ENCODE measurements at places on chromosomes 4 and X.

- no peak for DNase-seq
Measured at GRCh38 chr4:98110214-98110613, 33.1 kb downstream of the STPG2 start.

- no peak for DNase-seq
Measured at GRCh38 chr4:2305766-2306501, 44.0 kb upstream of the MXD4 start.

DNA sequence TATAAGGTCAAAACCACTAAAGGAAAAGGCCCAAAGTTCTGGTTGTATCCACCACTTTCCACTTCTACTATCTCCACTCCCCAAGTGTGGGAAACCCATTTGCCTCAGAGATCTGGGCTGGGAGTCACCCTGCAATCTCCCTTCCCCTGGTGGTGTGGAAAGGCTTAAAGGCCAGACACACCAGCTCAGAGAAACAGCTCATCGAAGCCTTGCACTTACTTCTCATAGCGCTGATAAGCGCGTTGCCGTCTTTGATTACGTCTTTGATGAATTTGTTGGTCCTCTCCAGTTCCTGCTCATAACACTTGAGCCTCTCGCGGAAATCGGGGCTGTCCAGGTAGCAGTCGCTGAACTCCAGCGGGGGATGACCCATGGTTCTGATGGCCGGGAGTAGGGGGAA, 647 bp downstream of the OPHN1 start:
- DNase-seq, result no peak

DNA sequence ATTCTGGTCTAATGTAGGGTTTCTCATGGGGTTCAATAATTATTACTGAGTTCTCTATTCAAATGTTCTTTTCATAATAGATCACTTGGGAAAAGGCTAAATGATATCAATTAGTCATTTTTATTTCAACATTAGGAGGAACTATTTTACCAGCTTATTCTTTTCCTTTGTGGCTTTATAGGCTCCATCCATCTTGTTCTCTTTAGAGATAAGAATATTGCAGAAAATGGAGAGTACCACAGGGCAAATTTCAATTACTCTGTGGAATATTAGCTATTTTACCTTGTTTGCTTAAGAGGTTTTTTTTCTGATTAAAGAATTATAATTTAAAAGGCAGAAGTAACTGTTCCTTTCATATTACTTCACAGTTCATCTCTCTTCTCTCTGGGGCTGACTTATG, 55.8 kb downstream of the MAP9 start:
- no peak for DNase-seq

GRCh38 chr4:41600243-41600912, 62.4 kb downstream of the LIMCH1 start:
- DNase-seq, result no peak

DNA sequence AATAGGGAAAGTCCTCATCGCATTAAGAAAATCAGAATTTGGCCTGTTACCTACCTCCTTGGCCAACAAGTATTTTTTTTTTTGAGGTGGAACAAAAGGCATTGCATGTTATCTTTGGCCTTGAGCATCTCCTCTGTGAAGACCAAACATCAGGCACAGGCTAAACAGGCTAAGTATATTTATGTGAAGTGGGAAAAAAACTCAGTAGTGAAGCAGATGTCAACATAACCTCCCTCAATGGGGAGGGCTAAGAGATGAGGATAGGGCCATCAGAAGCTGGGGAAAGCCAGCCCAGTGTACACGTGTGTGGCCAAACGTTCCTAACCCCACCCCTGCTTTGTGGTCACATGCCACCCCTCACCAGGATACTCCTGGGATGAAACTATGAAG, 102.5 kb downstream of the FNIP2 start:
- DNase-seq, result no peak

DNA sequence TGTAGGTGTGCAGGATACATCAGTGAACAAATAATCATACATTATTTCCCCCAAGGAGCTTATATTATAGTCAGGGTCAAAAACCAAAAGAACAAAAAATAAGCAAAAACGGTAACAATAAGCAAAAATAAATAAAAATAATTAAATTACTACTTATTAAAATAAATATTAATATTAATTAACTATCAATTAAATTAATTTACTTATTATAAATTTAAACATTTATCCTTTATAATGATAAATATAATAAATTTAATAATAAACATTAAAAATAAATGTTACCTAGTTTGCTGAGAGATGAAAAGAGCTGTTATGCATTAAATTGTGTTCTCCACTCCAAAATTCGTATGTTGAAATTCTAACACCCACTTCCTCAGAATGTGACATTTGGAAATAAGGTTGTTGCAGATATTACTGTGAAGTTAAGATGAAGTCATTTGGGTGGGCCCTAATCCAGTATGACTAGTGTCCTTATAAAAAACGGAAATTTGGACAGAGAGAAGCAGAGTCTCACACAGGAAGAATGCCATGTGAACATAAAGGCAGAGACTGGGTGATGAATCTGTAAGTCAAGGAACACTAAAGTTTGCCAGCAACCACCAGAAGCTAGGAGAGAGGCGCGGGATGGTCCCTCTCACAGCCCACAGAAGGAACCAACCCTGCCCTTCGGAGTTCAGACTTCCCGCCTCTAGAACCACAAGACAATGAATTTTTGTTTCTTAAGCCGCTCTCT, 67.2 kb upstream of the IBSP start:
- DNase-seq, result no peak

- no peak for DNase-seq
Measured at GRCh38 chr4:134326866-134327265, 125.3 kb upstream of the PABPC4L start.

- no peak for DNase-seq
Measured at GRCh38 chr4:70000711-70001110, 4.9 kb downstream of the STATH start.

- no peak for DNase-seq
Measured at GRCh38 chr4:25875281-25875745, 12.5 kb upstream of the SEL1L3 start.

GRCh38 chr4:185719500-185719858, 92.5 kb downstream of the SORBS2 start:
- DNase-seq, result no peak

DNA sequence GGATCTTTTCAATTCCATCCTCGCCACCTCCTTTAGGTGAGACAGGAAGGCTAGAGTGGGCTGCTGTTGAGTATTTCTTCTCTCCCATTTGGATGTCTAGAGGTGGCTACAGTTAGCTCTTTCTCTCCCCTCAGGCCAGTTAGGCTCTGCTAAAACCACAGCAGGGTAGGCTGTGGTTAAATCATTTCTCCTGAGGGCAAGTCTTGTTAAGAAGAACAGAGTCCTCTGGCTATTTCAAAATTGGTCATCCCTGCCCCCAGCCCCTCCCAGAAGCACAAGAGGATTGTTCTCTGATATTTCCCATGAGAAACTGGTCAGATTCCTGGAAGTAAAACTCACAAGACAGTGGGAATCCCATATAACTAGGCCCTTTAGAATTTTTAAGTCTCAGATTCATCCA, 1359.5 kb downstream of the TECRL start:
- no peak for DNase-seq

DNA sequence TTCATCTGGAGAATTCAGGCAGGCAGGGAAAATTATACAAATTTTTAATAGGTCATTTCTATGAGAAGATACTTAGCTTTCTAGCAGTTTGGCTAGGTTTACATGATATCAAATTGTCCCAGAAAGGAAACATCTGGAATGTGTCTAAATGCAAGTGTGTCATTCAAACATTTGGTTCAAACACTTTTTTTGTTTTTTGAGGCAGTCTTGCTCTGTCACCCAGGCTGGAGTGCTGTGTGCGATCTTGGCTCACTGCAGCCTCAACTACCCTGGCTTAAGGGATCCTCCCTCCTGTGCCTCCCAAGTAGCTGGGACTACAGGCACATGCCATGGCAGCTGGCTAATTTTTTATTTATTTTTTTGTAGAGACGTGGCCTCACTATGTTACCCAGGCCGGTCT, 31.6 kb downstream of the SPARCL1 start:
- DNase-seq, result no peak

- DNase-seq, result no peak
Measured at GRCh38 chrX:675955-676295, 45.3 kb downstream of the SHOX start.

- DNase-seq, result no peak
Measured at GRCh38 chr4:20983763-20984575, 283.7 kb downstream of the PACRGL start.

DNA sequence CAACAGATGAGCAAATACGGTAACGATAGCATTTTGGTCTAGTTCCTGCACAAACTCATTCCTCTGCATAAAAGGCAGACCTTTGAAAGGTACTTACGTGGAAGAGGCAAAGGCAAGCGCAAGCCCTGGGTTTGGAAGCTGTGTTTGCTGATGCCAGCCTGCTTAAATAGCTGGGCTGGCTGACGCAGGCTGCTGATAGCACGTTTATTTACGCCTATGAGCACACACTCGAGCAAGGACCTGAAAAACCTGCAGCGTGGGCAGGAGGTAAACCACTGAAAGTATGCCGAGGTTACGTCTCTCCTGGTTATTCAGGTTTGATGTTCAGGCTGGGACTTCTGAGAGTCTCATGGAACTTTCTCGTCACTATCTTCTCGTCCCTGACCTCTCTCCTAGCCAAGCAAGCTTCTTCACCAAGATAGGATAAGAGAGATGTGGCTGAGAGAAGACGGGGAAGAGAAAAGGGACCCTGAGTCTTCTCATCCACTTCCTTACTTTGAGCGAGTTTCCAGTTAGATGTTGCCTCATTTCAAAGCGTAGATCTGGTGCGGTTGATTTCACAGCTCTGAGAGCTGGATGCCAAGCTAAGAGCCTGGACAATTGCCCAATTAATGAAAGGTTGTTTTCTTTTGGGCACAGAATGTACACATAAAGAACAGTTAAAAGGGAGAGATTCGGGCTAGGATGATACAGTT, at the start of gene HOPX:
HOPX (minus strand) TSS at position 139 of the 695 bp plus-strand sequence. CDS start 23,480 bp downstream, outside the sequence.
- DNase-seq, result no peak

- DNase-seq, result no peak
Measured at GRCh38 chrX:31603411-31604120, 531.7 kb upstream of the FTHL17 start.

GRCh38 chr4:1021386-1022050, 10.1 kb downstream of the FGFRL1 start:
- no peak for DNase-seq

DNA sequence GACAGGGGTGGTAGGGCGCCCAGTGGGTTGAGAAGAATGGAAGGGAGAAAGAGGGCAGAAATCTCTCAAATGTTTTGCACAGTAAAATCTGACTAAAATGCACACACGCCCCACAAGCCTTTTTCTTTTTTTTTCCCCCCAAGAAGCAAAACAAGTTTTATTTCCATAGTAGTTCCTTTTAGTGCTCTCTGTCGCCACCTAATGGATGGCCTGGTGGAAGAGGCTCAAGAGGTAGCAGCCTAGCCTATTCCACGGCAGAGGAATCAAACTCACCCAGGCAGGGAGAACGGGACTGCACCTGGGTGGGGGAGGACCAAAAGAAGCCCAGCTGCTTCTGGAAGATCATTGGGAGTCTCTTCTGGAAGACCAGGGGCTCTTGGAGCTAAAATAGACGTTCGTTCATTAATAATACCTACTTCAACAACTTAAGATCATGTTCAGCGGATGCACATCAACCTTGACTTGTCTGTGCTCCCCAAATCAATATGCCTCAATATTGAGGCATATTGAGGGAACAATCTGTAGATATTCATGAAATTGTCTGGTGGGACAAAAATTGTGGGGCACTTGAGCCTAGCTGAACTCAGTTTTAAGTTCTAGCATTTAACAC, 31.6 kb upstream of the IRAK1 start:
- DNase-seq, result no peak

- DNase-seq, result no peak
Measured at GRCh38 chrX:69959712-69960111, 90.0 kb downstream of the AWAT2 start.

- no peak for DNase-seq
Measured at GRCh38 chr4:61953386-61953785, 753.3 kb downstream of the ADGRL3 start.

DNA sequence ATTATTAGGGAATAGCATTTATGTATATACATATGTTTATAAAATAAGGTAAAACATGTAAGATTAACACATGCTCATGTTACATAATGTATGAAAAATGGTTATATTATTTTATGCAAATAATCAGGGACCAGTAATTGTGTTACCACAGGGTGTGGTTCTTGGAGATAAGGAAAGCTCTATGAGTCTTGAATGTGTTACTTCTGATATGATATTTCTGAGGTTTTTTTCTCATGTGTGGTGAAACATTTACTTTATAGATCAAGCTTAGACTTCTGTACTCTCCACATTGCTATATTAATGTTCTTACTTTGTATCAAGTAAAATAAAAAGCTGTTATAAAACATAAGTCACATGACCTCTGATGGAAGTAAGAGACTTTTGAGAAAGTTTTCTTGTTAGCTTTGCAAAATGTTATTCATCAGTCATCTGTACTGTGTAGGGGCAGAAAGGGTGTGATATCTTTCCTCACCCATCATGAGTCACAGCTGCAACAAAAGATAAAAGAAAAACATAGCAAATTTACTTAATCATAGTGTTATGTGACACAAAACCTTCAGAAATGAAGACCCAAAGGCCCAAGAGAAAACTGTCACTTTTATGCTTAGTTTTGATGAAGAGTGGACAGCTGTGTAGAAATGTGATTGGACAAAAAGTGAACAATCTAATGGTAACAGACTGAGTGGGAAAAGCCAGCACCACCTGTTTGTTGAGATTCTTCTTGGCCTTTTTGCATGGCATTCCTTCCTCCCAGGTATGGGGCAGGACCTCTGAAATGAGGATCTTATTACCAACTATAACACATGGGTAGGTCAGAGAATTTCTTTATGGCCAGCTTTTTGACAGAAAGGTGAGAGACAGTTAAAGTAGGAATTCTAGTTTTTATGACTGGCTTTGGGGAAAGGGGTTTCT, 632.3 kb downstream of the PDHA2 start:
- DNase-seq, result no peak

DNA sequence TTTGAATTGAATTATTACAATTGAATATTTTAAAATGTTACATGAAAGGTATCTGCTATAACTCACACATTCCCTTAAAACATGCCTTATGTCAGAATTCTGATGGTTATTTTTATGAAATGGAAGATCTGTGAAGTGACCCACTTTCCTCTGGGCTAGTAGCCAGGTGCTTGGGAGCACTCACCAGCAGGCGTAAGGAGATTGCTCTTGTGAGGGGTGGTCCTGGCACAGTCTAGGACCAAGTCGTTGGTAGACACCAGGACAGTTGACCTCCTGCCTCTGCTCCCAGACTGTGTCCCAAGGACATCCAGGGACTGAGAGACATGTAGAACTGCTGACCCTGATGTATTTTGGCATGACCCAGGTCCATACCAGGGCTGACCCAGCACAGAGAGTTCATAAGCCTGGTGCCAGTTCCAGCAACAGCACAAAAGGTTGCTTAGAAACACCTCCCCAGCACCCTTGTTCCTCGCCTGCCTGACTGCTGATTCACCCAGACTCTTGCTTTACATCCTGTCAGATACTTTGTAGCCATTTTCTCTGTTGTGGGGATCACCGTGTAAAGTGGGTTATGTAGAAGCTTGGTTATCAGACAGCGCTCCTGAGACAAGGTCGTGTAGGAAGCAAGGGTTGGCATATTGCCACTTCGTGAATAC, 48.5 kb downstream of the NELFA start:
- no peak for DNase-seq

DNA sequence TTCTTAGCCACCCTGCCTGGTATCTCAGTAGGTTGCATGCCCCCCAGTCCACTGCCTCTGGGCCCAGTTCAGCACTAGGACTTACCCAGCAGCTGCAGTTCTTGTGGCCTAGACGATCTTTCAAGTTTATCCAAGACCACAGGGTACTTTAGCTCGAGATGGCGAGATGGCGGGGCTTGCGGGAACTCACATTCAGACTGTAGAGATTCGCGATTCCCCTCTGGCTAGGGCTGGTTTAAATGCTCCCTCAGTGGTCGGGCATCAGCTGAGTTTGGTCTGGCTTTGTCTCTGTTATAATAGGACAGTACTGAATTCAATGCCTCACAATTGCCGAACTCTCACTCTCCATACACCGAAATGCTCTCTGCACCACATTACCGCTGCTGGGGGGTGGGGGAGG, 18.4 kb upstream of the RFC1 start:
- DNase-seq, result no peak
